ENCODE measurements at places on chromosomes 2 and 18.

GRCh38 chr2:159457589-159457988 is 158.8 kb downstream of the BAZ2B start:
- no peak for DNase-seq

DNA sequence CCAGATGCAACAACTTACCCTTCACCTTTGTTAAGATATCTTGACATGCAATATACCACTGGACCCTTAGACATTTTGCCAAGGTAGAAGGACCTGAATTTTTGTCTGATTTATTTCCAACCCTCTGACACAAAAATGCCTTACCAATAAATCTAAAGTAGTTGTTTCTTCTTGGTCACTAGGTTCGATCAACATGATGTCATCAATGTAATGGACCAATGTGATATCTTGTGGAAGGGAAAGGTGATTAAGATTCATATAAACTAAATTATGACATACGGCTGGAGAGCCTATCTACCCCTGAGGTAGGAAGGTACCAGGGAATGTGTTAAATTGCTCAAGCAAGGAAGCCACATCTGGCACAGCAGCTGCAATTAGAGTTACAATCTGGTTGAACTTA is 67.7 kb upstream of the SERPINE2 start:
- DNase-seq = no peak

- DNase-seq = peak; percentile 22
Measured at GRCh38 chr2:220847006-220847405, 725.1 kb downstream of the EPHA4 start.

- DNase-seq = no peak
Measured at GRCh38 chr2:39738936-39739335, 40.1 kb downstream of the THUMPD2 start.

DNA sequence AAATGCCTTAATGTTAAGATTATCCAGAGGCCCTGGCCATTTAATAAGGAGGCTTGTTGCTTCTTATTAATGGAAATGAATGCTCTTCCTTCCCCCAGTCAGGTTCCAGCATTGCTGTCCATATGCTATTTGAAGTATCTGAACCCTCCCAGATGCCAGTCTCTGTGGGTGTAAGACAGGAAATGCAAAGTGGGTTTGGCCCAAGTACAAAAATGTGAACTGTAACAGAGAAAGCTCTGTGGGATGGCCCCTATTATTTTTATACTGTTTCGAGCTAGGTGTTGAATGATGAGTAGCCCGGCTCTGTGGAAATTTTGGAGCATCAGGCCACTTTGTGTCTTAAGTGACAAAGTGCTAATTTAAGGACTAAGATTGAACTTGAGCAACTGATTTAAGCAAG is 141.0 kb downstream of the UXS1 start:
- DNase-seq = no peak

DNA sequence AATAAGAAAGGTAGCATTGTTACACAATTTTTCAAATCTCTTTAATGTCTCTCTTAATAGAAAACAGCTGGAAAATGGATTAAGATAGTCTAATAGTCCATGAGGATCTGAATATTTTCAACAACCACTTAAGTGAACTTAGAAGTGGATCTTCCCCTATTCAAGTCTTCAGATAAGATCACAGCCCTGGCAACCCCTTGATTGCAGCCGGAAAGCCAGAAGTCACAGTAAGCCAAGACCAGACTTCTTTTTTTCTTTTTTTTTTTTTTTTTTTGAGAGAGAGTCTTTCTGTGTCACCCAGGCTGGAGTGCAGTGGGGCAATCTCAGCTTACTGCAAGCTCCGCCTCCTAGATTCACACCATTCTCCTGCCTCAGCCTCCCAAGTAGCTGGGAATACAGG is 18.6 kb upstream of the ZC3H15 start:
- no peak for DNase-seq

GRCh38 chr2:170973225-170973491 is 44.1 kb downstream of the GORASP2 start:
- no peak for DNase-seq

- DNase-seq = no peak
Measured at GRCh38 chr2:58497168-58497567, 256.0 kb upstream of the FANCL start.

DNA sequence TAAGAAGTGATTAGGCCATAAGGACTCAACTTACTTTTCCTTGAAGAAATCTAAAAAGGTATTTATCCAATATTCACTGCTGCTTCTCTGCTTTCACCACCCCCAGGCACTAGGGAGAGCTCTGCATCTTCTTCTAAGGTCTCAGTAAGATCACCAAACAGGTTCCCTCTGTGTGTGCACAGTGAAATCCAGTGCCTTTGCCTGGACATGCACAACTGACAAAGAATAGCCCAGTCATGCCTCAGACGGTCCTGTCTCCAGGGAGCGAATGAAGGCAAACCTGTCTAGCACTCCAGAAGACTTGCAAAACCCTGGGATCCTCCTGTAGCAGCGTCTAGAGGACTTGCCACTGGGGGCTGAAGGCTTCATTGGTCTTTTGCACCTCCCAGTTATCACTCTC is 344.5 kb upstream of the LRATD1 start:
- DNase-seq = no peak

DNA sequence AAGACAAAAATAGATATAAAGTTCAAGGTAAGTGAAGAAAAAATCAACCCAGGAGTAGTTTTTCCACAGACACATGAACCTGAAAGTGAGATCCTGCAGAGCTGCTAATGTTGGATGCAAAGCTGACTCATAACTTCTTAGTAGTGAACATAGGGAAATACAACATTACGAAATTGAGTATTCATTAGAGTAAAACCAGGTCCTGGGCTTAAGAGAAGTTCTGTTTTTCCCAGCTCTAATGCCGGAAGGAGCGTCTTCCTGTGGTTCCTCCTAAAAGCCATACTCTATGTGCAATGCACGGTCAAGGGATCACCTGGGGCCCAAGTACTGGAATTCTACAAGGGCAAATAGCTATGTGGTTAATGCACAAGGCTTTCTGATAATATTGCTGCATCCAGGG is 141.7 kb downstream of the RBMS1 start:
- DNase-seq = peak; percentile 27

GRCh38 chr2:42787788-42788477 is 4.5 kb downstream of the HAAO start:
- no peak for DNase-seq

- DNase-seq = no peak
Measured at GRCh38 chr2:3147651-3148530, 229.7 kb downstream of the EIPR1 start.

DNA sequence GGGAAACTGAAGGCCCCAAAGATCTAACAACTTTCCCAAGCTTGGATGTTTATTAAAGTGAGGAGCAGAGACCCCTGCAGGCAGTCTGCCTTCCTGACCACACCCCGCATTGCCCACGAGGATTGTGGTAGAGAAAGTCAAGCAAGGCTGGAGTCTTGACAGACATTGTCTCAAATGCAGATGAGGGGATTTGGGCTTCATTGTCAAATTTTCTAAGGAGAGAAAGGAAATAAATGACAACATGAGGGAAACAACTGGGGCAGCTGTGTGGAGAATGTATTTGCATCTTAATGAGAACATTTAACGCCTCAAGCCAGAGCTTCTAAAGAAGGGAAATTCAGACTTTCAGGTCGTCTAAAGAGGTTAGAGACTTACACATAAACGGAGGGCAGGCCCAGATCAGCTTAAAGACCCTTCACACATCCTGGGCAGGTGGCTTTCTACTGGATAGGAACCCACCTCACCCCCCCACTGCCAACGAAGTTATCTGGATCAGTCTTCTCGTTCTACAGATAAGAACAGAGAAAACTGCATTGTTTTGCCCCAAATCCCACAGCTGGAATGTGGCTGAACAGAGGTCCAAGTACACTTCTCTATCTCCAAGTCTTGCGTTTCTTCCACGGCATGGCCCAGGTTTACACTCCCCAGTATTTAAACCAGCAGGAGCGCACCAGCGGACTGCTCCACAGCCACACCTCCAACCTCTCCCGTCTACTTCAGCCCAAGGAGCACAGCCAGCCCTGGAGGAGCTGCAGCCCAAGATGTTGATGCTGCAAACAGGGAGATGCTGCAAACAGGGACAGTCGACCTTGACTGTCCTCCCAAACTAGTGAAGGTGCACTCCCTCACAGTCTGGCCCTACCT is 16.2 kb upstream of the SCG2 start:
- peak; percentile 7 for DNase-seq

DNA sequence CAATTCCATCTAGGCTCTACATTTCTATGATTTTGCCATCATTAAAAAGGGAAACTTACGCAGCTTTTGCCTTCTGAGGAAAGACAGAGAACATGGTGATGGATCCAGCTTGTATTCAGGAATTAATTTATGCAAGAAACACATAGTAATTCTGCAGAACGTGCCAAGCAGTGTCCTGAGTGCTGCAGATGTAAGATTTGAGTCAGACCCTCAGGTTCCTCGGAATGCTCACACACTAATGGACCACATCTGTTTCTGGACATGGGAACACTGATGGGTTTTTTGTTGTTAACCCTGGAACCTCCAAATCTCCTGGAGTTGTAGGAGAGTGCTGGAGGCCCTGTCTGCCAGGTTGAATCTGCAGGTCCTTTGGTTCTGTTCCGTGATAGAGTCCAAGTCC is 132.9 kb downstream of the SETBP1 start:
- DNase-seq = no peak

DNA sequence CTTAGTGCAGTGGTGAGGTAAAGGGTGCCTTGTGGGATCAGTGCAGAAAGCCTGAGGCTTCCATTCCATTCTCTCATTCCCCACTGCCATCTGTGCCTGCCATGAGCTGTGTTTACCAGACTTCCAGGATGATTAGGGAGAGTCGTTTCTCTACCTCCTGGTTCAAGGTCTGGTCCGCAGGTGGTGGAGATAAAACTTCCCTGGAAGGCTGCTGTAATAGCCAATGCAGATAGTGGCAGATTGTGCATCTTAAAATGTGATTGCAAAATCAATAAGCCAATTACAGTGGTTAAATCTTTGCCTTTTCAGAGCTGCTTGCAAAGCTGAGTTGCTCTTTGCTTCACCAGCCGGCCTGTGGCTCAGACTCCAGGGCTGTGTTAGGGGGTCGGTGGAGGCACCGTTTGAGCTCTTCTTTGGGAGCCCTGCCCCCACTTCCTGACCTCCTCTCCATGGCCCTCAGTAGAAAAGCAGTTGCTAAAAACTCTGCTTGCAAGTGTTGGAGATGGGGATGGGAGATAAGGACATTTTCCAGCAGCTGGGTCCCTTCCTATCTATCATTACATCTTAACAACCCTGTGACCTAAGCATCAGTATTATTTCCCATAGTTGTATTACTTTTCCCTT is 95.2 kb upstream of the HS6ST1 start:
- DNase-seq = no peak

- no peak for DNase-seq
Measured at GRCh38 chr2:124704071-124704925, 679.2 kb downstream of the CNTNAP5 start.

- no peak for DNase-seq
Measured at GRCh38 chr2:235722869-235723268, 229.0 kb downstream of the AGAP1 start.

- DNase-seq = no peak
Measured at GRCh38 chr2:148570989-148571388, 73.6 kb upstream of the EPC2 start.

DNA sequence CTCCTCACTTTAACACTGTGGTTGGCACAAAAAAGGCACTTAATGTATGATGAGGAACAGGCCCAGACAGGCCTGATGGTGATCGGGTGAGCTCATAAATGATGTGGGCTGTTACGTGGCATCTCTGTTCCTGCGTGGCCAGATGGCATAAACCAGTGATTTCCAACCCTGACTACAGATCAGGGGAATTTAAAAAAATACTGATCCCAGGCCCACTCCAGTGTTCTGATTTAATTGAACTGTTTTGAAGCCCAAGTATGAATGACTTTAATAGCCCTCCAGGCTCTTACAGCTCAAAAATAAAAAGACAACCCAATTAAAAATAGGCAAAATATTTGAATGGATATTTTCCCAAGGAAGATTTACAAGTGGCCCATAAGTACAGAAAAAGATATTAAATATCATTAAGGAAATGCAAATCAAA is 48.2 kb downstream of the LIPG start:
- DNase-seq = no peak

DNA sequence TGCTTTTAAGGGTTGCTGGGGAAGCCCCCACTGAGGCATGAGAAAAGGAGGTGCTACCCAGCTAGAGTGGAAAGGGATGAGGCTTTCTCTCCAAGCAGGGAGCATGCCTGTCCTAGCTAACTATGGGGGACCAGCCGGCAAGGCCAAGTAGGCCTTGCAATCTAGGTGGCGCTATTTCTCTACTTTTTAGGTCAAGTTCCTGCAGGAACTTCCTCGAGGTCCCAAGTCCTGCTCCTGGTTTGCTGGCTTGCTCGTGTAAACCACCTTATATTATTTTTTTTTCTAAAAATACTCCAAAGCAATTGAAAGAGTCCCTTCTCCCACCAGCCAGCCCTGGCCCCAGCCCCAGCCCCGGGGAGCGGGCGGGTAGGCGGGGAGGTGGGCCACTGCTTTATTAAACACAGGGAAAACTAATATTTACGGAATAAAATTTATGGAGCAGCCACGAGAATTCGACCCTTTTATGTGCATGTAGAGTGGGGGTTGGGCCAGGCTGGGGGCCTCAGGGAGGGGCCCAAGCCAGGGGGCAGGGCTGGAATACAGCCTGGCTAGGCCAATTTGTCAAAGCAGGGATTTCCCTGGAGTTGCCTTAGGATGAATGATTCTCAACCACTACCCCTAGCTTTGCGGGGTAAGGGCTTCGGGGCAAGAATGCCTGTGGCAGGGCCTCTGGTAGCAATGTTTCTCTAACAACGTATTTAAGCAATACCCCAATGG is 12.8 kb upstream of the IHH start:
- DNase-seq = peak; percentile 47

- peak; percentile 37 for DNase-seq
Measured at GRCh38 chr2:179861416-179862067, at the start of gene ZNF385B. Gene ZNF385B (minus strand): TSS chr2:179861612.

- DNase-seq = peak; percentile 63
Measured at GRCh38 chr2:176461809-176462670, 192.8 kb downstream of the MTX2 start.

- DNase-seq = no peak
Measured at GRCh38 chr2:201500534-201500933, 49.0 kb downstream of the STRADB start.

DNA sequence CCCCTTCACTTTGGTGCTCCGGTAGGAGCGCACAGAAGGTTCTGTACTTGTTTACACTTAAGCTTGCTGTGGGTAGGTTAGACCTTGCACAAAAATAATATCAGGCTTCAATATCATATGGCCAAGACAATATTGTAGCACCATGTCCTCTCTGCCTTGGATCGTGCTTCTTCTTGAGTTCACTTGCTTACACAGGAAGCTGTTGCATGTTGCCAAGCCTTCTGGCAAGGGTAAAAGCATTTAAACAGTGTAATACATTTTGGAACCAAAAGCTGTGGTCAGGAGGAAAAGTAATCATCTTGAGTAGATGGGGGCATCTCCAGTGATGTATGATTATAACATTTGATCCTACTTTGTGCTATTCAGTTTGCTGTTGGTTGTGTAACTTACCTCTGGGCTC is 197.5 kb downstream of the LTBP1 start:
- DNase-seq = peak; percentile 83

- no peak for DNase-seq
Measured at GRCh38 chr2:119349289-119349688, 17.3 kb downstream of the C2orf76 start.

- peak; percentile 81 for DNase-seq
Measured at GRCh38 chr2:136025057-136025973, 39.9 kb upstream of the DARS1 start.

GRCh38 chr2:240247241-240247867 is 106.9 kb upstream of the OTOS start:
- DNase-seq = no peak

Measured in muscle of leg (tissue), 16 donors.